ENCODE measurements at places on chromosomes 11 and 22.

DNA sequence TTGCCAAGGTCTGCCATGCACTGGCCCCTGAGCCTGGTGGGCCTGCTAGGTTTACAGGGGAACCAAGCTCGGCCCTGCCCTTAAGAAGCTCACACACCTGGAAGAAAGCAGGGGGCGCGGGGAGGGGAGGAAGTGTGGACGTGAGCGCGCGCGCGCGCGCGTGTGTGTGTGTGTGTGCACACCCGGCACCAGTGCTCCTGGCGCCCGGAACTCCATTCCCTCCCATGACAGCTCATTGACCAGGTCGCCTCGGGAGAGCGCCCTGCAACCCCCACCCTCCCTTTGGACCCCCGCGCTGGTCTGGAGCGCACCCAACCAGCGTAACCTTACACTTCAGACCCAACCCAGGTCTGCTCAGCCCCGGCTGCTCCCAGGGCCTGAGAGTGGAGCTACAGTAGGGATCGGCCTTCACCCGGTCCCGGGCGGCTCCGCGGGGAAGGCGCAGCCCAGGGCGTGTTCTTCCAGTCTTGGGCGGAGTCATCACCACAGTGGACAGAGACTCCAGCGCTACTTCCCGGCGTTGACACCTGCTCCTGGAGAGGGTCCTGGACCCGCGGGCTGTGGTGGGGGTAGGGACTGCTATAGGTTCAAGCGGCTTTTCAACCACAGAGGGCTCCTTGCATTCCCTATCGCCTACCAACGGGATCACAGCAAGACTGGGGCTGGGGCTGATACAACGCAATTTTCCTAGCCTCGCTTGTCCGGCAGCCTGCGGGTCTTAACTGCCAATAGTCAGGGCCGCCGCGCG, 1.5 kb downstream of the GALNT18 start:
- DNase-seq, result peak; percentile 73

DNA sequence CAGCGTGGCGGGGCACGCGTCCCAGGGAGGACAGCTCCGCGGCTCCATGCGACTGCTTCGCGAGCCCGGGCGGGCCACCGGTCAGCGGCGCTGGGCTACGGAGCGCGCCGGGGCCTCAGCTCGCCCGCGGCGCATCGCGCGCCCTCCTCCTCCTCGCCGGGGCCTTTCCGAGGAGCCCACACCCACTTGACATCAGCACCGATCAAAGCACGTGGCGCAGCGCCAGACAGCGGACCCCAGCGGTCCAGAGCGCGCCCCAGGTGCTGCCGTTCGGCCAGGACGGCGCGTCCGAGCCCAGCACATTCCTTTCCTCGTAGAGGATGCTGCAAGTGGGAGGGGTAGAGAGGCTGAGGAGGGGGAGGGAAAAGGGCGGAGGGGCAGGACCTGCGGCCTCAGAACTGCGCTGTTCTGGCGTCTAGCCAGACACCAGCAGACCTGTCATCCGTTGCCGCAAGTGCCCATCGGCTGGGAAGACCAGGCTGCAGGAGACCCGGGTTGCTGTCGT, 88.6 kb downstream of the PLEKHA7 start:
- DNase-seq, result peak; percentile 82

- peak; percentile 7 for DNase-seq
Observed at GRCh38 chr11:11230802-11231562, 122.1 kb downstream of the CSNK2A3 start.

DNA sequence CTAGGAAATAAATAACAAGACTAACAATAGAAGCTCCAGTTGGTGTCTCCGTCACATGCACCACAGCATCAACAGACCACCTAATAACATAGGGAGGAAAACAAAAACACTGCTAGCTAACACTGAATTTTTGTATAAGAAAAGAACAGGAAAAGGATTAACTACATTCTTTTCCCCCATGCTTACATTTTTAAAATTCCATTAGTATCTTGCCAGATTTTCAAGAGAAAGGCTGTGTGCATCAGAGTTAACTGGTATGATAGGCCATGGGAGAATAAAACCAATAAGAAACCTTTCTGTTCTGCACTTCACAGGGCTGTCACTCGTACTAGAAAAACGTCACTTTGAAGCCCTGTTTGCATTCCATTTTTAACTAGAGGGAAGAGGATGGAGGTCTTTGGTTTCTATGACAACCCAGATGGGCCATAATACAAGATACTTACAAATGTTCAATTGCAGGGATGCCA, 79.0 kb downstream of the LARGE2 start:
- no peak for DNase-seq

DNA sequence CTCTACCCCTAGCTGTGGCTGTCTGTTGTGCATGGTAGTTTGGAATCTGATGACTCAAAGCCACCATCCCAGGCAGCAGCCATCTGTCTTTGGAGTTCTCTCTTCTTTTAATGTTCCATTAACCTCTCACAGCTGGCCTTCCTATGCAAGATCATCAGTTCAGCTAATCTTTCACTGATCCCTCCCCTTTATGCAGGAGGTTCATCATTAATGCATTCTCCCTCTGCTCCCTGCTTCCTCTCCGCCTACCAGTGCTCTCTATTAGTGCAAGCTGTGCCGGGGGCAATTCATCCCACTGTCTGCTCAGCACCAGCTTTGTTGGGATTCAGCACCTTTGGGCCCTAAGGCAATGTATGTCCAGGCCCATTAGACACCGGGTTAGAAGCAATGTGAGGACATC, 413.0 kb upstream of the LRRC4C start:
- DNase-seq, result peak; percentile 19

GRCh38 chr11:122002047-122002446, 114.0 kb downstream of the BLID start:
- no peak for DNase-seq

All from kidney tubule cell (primary cell).